ENCODE measurements at places on chromosomes 1 and 21. TPM values are rescaled to one million over a fixed set of nuclear protein-coding genes. Genes with fewer than 3 reads are reported as not detected.

FAM72A gene
- 2.8 TPM for total RNA-seq

DNA sequence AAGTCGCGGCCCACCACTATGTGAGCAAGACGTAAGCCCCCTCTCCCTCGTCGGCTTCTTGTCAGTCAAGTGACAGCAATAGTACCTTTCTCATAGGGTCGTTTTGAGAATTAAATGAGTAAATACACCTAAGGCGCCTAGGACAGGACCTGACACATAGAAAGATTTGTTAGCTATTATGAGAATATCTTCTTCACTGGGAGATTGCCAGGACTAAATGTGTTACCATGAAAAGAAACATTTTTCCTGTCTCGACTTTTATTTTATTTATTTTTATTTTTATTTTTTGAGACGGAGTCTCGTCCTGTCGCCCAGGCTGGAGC, 798 bp downstream of the PMF1 start:
- DNase-seq = no peak

GRCh38 chr1:208131621-208132286, 112.4 kb downstream of the PLXNA2 start:
- no peak for DNase-seq

MARK1 gene
- 7.6 TPM for total RNA-seq

PAQR6 gene
- total RNA-seq = 0.79 TPM

- no peak for DNase-seq
Measured at GRCh38 chr1:231260351-231260750, 19.3 kb downstream of the GNPAT start.

DNA sequence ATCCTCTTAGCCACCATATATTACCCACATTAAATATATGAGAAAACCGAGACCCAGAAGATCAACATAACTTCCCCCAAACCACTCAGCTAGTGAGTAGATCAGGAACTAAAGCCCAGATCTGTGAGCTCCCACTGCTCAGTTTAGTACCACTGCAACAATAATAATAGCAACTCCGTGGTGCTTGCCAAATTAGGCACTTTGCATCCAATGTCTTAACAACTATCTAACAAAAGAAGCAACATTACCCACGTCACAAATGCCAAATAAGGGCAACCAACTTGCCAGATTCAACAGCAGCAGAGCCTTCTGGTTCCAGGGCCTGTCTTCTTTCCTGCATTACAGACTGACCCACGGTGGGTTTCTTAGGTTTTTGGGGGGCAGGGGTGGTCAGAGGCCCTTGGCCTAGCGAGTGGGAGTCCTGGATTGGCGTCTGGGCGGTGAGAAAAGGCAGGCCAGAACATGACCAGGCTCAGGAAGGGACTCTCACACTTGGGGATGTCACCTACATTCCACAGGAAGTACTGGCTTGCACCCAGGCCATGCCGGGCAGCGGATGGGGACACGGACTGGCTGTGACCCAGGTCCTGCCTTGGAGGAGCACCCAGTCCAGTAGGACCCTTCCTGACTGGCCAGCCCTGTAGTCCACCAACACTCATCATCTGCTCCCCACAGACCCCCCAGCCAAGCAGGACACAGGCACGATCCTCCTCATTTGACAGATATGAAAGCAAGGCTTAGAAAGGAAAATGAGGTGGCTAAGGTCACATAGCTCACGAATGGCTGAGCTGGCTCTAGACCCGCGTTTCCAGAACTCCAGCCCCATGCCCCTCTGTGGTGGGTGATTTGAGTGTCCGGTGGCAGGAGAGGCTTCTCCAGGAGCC, 4.6 kb downstream of the HCRTR1 start:
- DNase-seq = no peak

GRCh38 chr1:210292231-210292871, 36.4 kb upstream of the HHAT start:
- DNase-seq = peak; percentile 70

DNA sequence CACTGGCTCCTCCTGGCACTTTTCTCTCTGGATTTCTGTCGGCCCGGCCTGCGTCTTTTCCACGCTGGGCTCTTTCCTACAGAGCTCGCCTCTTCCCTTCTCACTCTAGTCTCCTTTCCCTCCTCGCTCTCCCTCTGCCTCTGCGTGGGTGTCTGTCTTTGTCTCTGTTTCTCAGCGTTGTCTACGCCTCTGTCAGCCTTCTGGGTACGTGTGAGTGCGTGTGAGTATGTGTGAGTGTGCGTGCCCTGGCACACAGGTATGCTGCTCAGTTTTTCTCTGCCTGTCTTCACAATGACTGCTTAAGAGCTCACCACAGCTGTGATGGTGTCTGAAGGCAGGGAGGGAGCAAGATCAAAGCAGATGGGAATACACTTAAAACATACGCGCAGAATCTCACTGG, 77.7 kb downstream of the KIRREL1 start:
- DNase-seq = no peak

CA14 gene
- 0.69 TPM for total RNA-seq

RLF gene
- 47.1 TPM for total RNA-seq

GRCh38 chr1:41707793-41708192, 210.9 kb downstream of the HIVEP3 start:
- DNase-seq = no peak

FMN2 gene
- 0.69 TPM for total RNA-seq

KPRP gene
- total RNA-seq = 0.89 TPM
